ENCODE measurements at places on chromosomes 4 and X.
A peak's percentile ranks its signal among the peaks of the same experiment; 100 is the strongest.

DNA sequence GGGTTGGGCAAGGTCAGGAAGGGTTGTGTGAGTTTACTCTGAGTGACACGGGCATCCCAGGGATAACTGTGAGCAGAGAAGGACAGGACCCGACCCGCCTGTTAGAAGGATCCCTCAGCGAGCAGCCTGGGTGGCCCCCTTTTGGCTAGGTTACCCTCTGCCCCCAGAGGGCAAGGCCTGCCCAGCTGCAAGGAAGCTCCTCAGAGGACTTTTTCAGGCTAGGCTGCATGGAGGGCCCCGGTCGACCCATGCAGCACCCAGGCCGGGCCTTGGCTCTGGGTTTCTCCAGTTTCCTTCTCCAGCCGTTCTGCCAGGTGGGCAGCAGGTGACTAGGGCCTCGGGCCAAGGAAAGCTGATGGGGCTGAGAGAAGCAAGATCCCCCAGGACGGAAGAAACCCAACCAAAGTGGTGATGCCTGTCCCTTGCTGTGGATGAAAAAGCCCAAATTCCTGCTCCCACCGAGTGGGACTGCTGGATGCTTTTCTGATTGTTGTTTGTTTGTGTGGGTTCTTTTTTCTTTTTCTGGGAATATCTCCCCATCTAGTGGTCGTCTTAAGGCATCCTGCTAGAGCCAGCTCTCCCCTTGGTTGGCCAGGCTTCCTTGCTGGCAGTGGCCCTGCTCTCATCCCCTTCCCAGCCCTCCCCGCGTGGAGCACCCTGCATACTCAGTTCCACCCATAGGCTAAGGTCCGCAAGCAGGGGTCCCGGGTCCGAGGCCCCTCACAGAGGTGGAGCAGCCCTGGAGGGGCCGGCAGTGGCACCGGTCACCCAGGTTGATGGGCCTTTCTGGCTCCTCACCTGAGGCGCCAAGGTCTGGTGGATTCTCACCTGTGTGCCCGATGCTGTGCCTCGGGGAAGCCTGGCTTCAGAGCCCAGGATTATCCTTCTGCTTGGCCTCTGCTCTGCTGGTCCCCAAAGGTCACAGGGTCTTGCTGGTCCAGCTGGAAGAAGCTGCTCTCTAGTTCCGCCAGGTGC, 1.8 kb downstream of the ZFP92 start:
- DNase-seq, result no peak

GRCh38 chr4:110778521-110778920, 155.6 kb upstream of the PITX2 start:
- no peak for DNase-seq

GRCh38 chr4:1492142-1492457, 85.9 kb upstream of the NKX1-1 start:
- no peak for DNase-seq

- DNase-seq, result peak; percentile 22
These were observed 3.7 kb upstream of the GPR82 start for GRCh38 chrX:41720125-41720779.

DNA sequence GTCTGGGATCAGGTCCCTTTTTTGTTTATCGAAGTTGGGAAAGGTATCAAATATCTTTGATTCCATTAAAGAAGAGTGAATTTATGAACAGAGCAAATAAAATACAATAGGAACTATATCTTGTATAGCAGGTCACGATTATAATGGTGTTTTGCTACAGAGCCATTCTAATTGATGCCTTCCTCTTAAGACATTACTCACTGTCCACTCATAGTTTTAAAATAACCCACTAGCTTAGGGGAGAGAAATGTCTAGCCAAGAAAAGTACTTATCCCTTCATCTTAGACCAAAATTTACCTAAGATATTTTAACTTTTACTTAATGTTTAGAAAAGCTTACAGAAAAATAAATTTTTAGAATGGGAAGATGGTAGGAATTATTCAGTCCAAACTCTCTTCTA, 112.0 kb upstream of the PABPC4L start:
- no peak for DNase-seq

GRCh38 chrX:37830371-37830770, 17.0 kb downstream of the DYNLT3 start:
- DNase-seq, result no peak

DNA sequence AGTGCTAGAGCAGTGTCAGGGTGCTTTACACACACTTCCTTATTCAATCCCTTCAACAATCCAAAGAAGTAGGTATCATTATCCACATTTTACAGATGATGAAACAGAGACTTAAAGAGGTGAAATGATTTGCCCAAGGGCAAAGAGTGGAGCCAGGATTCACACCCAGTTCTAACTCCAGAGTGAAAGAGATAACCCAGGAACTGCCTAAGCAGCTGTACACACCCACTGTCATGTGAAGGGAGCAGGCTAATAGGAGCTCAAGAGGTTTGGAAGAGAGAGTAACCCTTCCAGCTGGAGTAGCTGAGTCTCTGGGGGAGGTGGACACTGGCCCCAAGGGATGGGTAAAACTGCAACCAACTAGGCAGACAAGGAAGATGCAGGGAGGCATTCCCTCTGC, 92.5 kb downstream of the FBXL5 start:
- DNase-seq, result no peak

DNA sequence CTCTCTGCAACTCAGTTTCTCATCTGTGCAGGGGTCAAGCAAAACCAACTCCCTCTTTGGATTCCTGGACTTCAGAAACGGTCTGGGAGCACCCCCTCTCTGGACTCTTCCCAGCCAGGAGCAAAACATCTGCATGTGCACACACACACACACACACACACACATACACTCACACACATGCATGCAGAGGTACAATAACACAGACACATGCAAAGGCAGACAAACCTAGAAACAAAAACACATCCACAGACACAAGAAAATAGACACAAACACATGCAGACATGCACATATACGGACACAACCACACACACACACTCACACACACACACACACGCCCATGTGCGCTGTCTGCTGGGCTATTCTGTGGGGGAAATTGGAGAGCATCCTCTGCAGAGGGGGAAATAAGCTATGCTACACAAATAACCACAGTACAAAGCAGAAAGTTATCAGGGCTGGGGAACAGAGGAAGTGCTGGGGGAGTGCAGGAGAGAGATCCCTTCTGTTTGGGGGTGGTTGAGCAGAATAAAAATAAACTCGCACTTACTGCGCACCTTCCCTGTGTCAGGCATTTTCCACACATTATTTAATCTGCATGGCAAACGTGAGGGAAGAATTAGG, 19.9 kb downstream of the IQSEC2 start:
- DNase-seq, result no peak

- DNase-seq, result no peak
These were observed 205.6 kb upstream of the HS3ST1 start for GRCh38 chr4:11634283-11634682.

DNA sequence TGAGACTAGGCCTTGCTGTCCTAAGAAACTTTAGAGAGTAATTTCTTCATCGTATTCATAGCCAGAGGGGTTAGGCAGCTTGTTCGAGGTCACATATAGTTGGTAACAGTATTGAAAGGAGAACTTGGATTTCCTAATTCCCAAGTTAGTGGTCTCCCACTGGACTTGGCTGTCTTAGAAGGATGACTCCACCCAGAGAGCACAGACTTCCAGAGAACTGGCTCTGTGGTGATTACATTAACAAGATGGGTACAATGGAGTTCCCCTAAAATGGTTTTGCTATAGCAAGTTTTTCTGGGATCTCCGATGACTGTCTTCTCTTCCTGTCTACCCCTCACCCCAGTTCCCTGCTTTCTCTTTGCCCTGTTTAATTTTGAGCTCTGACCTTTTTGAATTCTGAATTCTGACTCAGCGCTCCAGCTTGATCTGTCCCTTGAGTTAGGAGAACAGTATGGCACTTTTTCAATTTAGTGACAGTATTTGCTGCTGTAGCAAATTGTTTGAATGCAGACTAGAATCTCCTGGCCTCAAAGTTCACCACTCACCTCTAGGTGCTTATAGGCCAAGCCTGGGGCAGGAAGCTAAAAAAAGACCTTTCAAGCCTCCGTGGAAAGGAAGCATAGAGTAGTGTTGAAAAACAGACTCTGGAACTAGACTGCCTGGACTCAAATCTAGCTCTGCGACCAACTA, 6.9 kb downstream of the MSN start:
- no peak for DNase-seq

- peak; percentile 4 for DNase-seq
These were observed 58.5 kb upstream of the PRDM8 start for GRCh38 chr4:80138551-80139538.

DNA sequence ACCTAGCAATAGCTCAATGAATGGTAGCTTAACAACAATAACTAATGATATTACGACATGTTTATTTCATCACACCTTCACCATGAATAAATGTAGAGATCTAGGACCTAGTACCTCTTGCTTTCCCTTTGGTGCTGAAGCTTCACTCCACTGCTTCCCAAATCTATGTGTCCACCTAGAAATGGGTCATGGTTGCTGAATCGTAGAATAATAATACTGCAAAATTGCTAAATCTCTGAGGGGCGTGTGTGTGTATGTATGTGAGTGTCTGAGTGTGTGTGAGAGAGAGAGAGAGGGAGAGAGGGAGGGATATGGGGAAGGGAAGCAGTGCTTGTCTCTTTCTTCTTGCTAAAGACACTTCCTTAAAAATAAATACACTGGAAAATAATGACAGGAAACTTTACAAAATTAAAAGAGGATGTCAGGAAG, 109.3 kb upstream of the BMP2K start:
- DNase-seq, result no peak

GRCh38 chrX:115579786-115580294, 18.9 kb downstream of the PLS3 start:
- DNase-seq, result no peak

GRCh38 chr4:79882806-79883205, 190.2 kb downstream of the ANTXR2 start:
- no peak for DNase-seq

GRCh38 chrX:74420196-74421035, 877 bp upstream of the SLC16A2 start:
- no peak for DNase-seq

GRCh38 chr4:150079081-150079581, 886 bp downstream of the DCLK2 start:
- peak; percentile 57 for DNase-seq

- DNase-seq, result no peak
These were observed 32.8 kb downstream of the FAM149A start for GRCh38 chr4:186137196-186137794.

DNA sequence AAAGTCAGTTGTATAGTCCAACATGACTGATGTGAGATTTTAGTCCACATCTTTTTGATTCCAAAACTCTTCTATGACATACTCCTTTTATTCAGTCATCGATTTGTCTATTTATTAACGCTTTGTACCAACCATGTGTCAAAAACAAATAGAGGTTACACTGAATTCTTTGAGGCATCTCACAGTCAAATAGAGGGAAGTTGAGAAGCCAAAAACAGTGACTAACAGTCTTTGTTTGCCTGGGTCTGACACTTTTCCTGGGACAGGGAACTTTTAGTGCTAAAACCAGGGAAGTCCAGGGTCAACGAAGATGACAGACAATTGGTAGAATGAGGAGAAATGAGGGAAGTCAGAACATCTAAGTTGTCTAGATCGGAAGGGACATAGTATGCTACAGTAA, 169.9 kb upstream of the HS3ST1 start:
- no peak for DNase-seq

GRCh38 chr4:163815776-163816175, 321.3 kb downstream of the TMA16 start:
- DNase-seq, result no peak

DNA sequence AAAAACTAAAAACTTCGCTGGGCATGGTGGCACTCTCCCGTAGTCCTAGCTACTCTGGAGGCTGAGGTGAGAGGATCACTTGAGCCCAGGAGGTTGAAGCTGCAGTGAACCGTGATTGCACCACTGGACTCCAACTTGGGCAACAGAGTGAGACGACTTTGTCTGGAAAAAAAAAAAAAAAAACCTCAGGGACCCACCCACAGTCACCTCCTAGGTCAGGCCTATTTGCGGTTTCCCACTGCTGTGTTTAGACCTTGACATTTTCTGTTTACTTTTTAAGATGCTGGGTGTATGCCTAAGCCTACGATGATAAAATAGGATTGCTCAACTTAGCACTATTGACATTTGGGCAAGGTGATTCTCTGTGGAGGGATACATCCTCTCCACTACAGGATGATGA, 197.4 kb upstream of the TBL1X start:
- no peak for DNase-seq

DNA sequence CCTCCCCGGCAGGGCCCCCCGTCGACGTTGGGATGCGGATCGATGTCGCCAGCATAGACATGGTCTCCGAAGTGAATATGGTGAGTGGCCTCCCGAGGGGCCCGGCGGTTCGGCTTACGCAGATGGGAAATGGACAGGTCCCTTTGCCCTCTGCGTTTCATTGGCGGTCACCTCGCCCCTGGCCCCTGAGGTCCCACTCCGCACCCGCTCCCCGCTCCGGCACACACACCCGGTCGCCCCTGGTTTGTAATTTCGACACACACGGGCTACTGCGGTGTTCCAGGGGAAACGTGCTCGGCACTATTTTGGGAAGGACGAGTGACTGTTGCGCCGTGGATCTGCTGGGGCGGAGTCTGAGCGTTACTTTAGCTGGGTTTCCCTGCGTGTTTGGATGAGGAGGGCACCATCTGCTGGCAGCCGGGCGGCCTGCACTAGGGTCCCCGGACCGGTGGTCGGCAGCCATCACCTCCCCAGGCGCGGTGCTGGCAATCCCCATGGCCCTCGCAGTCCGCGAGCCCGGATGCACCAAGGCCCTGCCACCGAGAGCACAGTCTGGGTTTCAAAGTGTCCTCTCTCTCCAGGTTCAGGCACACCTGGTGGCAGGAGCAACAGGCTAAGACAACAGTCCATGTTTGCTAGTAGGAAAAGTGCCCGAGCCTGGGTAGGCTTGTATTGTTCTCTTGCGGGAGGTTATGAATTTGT, 1.2 kb downstream of the GABRB1 start:
- DNase-seq, result peak; percentile 62

- DNase-seq, result no peak
These were observed 52.6 kb downstream of the NAF1 start for GRCh38 chr4:163113921-163114713.

DNA sequence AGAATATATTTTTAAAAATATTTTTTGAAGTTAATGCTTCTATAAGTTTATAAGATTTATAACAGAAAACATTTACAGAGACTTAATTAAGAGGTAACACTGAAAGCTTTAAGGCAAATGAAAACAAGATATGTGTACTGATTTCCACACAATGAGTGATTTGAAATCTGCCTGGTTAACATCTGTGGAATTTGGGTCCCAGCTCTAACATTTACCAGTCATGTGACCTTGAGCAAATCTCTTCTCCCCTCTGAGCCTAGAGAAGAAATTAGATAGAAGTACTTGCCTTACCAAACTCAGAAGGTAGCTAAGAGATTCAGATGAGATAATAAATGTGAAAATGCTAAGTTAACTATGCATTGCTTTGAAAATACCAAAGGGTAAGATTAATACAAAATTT, 458.8 kb upstream of the LCORL start:
- no peak for DNase-seq

DNA sequence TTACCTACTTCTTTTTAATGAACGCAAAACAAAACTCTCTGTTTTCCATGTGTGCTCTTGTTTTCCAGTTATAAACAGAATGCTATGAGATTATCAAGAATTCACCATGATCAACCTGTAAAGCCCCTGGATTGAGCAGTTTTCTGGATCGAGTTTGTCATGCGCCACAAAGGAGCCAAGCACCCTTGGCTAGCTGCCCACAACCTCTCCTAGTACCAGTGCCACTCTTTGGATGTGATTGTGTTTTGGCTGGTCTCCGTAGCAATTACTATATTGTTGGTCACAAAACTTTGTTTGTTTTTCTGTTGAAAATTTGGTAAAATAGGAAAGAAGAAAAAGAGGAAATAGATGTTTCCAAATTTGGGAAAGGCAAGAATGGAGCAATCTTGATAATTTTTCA, 51.1 kb downstream of the UGT2B7 start:
- no peak for DNase-seq

Measured in GM13977 (cell line).